Stimulated activated CD8-positive, alpha-beta memory T cell treated with anti-CD3 and anti-CD28 coated beads, Interleukin-15, amount 100 ng/mL, for 4 hours (primary cell): ENCODE measurements at places on chromosomes 11 and 22.

- no peak for DNase-seq
Measured at GRCh38 chr22:42310291-42311015, 40.0 kb upstream of the TCF20 start.

GRCh38 chr11:17601256-17601671 is 54.2 kb downstream of the OTOG start:
- no peak for DNase-seq

GRCh38 chr11:103596315-103596714 is 440.1 kb upstream of the DDI1 start:
- no peak for DNase-seq

DNA sequence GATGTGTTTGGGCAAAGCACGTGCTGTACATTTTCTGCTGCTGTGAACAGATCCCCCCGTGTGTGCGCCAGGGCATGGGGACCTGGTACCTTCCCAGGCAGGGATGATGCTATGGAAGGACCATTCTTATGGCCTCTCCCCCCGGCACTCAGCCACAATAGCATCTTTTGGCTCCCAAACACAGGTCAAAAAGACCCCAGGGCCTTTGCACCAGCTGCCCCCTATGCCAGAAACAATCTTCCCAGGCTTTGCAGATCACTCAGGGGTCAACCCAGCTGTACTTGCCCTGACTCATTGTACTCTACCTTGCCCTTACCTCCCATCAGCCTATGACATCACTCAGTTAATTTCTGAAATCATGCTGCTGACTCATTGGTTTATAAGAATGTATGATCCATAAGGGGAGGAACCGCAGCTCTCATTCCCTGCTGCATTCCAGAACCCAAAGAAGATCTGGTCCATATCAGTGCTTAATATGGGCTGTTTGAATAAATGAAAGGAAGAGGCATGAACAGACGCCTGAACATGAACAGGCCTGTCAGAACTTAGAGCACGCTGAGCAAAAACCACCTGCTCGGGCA is 100.7 kb downstream of the CELSR1 start:
- no peak for DNase-seq

DNA sequence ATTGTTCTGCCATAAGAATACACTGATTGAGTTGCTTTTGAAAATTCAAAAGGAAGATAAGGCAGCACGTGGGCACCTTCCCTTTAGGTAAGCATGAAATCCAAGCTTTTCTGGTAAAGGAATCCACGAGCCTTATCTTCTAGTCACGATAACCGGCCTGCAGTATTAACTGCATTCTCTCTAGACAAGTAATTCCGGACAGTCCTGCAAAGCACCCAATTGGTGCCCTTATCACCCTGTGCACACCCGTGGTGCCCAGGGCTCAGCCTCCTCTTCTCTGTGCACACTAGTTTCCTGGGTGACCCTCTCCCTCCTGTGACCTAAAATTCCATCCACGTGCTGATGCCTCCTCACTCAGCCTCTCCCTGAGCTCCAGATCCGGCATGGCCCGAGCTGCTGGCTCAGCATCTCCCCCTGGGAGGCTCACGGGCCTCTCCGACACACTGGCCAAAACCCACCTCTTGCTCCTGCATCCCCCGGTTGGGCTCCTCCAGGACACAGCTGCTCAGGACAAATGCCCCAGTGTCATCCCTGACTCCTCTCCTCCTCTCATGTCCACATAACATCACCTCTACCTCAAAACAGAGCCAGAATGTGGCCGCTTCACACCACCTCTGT is 63.7 kb downstream of the PACSIN2 start:
- DNase-seq = no peak

- no peak for DNase-seq
Measured at GRCh38 chr11:2316169-2316962, 14.6 kb downstream of the TSPAN32 start.

GRCh38 chr22:39182478-39183030 is 30.1 kb upstream of the CBX7 start:
- DNase-seq = no peak

- no peak for DNase-seq
Measured at GRCh38 chr11:62169935-62170334, 20.1 kb upstream of the SCGB1D1 start.

DNA sequence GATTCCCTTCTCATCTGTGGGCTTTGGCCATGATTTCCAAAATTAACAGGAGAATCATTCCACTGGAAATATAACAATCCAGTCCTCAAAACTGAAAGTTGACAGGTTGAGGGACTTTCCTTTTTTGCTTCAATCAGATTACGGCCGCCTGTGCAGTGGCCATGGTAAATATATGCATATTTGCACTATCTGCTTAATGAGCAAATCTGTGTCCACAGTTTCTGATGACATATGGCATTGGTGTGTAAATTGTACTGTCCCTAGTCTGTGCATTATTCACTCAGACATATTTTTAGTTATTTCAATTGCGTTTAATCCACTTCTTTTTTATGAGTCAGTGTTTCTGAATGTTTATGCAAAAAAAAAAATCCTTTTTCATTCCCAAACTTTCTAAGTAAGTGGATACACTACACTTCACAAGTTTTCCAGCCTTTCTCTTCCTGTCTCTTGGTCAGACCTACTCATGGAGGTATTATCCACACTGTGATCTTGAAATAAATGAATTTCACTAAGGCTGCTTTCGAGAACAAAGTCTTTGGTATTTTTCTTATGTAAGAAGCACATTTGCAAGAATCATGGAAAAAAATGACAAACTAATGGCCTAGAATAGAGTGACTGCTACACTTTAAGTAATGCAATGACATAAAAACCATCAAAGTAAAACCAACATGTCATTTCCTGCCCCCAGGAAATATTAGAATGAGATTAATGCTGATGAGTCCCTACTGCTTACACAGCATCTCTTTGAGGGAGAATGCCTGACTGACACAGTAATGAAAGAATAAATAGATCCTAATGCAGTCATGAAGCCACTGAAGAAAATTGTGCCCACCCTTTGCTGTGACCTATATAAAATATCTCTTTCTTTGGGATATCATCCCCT is 76.4 kb upstream of the MTNR1B start:
- no peak for DNase-seq

DNA sequence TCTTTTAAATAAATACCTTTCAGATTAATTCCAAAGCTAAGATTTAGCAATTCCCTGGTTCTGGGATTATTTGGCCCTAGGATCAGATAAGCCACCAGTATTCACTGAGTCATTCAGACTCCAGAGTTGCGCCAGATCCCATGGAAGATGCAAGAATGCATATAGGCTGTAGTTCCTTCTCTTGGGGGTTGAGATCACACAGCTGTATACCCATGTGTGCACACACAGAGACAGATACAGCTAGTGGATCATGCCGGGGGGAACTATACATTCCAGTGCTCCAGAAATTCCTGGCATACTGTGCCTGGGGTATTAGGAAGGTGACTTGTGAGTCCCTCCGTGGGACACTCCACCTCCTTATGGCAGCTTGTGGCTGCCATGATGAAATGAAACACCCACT is 75.4 kb downstream of the ZBTB16 start:
- no peak for DNase-seq

GRCh38 chr22:26360169-26360885 is 68.7 kb upstream of the ASPHD2 start:
- peak; percentile 33 for DNase-seq

DNA sequence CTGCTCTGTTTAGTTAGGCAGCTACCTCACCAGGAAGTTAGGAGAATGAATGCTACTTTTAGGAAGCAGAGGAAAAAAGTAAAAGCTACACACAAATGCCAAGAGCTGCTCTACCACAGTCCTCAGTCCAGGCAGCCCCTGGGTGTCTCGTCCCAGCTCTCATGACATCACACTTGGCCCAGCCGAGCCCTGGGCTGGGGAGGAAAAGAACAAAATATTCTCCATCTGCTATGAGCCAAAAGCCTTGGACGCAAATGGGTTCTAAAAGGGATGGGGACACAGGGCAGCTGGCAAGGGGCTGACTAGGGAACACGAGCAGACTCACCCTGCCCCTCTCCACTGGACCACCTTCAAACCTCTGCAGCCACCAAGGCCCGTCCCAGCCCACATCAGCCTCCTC is 26.1 kb downstream of the TMEM184B start:
- DNase-seq = no peak

GRCh38 chr11:36400766-36401455 is 104.8 kb downstream of the PRR5L start:
- DNase-seq = no peak

DNA sequence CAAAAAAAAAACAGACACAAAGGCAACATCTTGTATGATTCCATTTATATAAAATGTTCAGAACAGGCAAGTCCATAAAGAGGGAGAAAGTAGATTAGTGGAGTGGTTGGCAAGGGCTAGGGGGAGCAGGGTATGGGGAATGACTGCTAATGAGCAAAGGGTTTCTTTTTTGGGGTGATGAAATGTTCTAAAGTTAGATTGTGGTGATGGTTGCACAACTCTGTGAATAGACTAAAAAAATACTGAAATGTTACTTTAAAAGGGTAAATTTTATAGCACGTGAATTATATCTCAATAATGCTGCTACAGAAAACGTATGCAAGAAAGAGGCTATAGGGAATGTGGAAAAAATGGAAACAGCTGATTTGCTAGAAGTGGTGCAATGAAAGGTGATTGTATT is 155.1 kb downstream of the TENM4 start:
- no peak for DNase-seq

- DNase-seq = no peak
Measured at GRCh38 chr11:121058941-121059340, 35.0 kb downstream of the TBCEL start.

DNA sequence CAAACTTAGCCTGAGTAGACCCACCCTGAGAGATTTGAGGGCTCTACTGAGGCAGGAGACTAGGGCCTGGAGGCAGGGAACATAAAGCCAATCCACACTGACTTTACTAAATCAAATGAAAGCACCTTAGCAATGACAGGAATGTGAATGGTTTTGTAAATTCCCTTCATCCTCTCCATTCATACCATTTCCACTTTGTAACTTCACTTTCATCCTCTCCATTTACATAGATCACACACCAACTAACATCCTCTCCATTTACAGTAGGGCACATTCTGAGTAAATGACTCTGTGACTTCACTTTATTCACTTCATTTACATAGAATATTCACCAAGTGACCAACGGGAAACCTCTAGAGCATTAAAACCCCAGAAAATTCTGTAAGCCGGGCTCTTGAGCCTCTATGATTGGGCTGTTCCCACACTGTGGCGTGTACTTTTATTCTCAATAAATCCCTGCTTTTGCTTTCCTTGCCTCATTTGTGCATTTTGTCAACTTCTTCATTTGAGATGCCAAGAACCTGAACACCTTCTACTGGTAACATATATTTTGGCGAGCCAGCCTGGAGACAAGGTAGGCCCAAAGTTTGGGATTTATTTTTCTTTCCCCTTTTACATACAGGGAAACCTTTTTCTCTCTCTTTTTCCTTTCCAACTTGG is 82.9 kb downstream of the PIWIL4 start:
- DNase-seq = no peak

- no peak for DNase-seq
Measured at GRCh38 chr11:58939277-58939676, at the start of gene GLYATL1. GLYATL1 (plus strand) TSS chr11:58939488; CDS start chr11:58947088, 7,600 bp downstream.

DNA sequence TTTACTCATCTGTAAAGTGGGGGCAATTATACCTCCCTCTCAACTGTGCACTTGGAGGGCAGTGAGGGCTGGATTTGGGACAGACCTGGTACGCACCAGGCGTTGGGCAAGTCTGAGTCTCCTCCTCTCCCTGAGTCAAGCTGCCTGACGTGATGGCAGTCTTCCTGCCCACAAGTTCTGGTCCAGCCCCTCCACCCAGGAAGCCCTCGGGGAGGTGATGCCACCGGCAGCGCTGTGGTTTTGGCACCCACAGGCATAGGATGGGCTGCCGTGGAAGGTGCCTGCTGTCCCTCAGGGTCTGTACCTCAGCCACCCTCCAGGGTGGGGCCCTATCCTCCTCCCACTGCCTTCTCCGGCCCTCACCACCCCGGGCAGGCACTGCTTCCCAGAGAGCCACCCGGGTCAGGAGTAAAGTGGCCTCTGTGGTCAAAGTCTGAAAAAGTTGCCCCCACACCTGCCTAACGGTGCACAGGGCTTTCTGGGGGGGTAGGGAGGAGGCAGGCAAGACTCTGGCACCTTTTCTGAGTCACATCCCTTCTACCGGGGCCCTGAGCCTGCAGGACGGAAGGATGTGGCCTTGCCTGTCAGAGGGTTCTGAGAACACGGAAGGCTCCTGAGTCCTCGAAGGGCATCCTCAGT is 6.5 kb upstream of the APOBEC3H start:
- DNase-seq = peak; percentile 77

GRCh38 chr11:33280411-33280810 is 23.2 kb downstream of the HIPK3 start:
- DNase-seq = no peak
